Cortex of kidney (tissue), 1 donor: ENCODE measurements at places on chromosomes 7 and 10.

GRCh38 chr7:105346593-105347322 is 42.0 kb downstream of the SRPK2 start:
- DNase-seq: no peak

DNA sequence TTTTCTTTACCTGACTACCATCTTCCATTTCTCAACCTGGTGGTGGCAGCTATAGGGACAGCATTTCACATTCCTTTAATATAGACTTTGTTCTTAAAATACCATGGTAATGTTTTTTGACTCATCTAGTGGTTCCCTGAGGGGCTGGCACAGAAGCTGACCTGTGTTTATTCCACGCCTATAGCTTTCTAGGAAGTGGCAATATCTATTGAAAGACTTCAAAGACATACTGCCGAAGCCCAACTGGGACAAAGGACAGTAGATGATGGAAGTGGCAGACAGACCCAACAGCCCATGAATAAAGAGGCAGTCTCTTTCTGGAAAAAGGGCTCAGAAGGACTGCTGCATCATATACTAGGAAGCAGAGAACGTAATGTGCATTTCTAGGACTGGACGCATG is 11.2 kb downstream of the SUN3 start:
- DNase-seq: no peak

- no peak for DNase-seq
These were observed 75.3 kb downstream of the CALN1 start for GRCh38 chr7:72336632-72337389.

DNA sequence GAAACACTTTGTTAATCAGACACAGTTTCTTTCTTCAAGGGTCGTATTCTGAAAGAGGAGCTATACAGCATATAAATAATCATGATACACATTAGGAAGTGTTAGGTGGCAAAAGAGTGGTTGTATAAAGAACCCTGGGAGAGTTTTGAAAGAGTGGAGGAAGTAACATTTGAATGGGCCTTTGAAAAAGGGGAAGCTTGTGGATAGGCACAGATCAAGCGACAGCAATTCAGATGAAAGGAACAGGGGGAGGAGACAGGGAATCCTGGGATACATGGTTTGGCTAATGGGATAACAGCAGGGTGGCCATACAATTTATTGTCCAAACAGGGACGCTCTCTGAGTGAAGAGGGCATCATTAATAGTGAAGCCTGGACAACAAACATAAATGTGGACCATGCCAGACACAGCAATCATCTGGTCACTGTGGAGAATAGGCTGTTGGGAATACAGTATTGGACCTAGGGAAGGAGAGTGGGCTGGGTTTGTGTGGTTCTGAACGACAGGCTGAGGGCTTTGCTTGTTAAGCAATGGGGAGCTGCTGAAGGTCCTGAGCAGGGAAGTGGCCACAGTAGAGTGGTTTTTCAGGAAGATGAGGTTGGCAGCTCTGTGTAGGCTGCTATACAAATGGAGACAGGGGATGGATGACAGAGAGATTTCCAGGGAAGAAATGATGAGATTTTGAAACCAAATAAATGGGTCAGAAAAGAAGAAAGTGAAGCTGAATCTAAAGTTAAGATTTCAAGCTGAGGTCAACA is 75.9 kb downstream of the ICA1 start:
- DNase-seq: no peak

GRCh38 chr10:116646502-116646901 is 25.7 kb downstream of the PNLIPRP2 start:
- no peak for DNase-seq

GRCh38 chr10:56063642-56064041 is 297.4 kb downstream of the ZWINT start:
- DNase-seq: no peak

GRCh38 chr7:4800487-4800886 is 25.1 kb downstream of the AP5Z1 start:
- no peak for DNase-seq

DNA sequence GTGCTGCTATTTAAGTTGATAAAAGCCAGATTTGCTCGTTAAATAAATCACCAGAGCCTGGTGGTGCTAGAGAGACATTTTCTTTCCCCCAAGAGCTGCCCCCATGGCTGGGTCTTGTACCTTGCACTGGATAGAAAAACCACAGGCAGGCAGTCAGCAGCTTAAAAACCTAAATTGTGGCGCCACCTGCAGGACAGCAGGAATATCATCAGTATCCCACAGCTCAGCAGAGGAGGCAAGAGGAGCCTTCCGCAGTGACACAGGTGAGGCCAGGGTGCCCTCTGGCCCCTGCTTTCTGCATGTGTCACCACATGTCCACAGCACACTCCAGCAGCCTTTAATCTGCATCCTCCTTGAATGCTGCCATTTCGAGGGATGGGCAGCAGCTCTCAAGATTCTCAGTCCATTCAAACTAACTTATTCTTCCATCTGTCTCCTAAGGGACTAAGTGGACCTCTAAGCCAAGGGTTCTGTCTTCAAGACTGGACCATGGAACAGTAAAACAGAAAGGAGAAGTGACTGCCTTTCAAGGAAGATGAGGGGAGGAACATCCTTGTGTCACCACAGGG is 4.5 kb upstream of the PLXNA4 start:
- no peak for DNase-seq

- DNase-seq: no peak
These were observed 116.5 kb upstream of the FRMD4A start for GRCh38 chr10:14447094-14447839.

GRCh38 chr7:29207162-29207801 is 12.7 kb downstream of the CHN2 start:
- DNase-seq: no peak

DNA sequence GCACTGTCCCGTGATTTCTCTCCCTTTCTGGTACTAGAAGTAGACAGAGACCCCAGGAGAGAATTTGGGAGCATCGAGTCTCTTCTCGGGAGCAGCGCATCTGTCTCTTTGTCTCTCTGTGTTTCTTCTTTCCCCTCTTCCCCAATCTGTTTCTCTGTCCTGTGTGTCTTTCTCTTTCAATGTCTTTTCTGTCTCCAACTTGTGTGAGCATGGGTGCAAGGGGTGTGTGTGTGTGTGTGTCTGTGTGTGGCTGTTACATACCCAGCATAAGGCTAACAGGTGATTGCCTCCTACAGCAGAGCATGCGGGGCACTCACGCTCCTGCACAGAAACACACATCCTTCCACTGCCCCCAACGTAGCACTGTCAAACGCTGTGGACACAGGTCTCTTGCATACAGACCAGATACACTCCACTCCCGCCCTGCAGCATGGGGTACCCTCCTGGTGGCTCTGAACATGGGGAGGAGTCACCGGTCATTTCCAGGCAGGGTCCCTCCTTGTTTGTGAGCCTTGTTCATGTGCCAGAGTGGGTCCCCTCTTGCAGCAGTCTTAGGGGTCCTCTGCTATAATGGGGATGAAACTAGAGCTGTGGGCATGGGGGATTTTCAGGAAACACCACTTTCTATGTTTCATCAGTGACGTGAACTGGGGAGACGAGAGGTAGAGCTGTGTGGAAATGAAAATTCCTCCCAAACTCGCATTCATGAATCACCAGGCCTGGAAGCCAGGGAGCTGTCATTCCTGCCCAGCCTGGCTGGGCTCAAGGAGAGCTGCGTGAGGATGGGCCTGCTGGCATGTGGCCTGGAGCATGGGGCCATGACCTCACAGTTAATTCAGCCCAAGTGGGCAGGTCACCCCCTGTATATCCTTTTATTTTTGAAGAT is 980 bp downstream of the ADAMTS14 start:
- DNase-seq: no peak
